ENCODE measurements at places on chromosomes 5 and 9.

GRCh38 chr5:166581826-166582225, 1709.6 kb upstream of the WWC1 start:
- no peak for DNase-seq

GRCh38 chr5:142981475-142981874, 211.3 kb downstream of the ARHGAP26 start:
- DNase-seq: no peak

GRCh38 chr5:92513067-92513466, 1068.0 kb downstream of the NR2F1-AS1 start:
- no peak for DNase-seq

GRCh38 chr9:8725635-8726034, 926.1 kb upstream of the DMAC1 start:
- no peak for DNase-seq

DNA sequence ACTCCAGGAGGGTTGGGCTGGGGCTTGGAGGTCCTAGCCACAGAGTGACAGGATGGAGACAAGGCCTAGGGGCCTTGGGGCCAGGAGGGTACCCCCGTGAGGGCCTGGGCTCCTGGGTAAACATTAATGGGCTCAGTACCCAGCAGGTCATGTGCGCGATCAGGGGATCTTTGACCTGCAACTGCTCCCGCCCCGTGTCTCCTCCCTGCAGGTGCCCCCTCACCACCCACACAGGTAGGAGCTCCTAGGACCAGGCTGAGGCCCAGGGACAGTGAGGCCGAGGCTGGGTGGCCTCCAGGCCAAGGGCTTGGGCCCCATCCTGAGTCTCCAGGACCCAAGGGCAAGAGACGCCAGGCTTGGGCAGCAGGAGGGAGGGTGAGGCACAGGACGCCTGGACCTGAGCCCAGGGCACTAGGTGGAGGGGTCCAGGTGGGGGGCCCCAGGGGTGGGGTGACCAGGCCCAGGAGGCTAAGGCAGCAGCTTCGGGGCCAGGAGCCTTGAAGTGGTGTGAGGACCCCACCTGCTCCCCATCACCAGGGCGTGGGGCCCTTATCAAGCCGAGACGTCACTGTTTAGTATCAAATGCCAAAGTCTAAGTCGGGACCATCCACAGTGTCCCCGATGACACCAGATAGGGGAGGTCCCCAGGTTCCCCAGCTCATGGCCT, at the start of gene SLC34A3:
Gene SLC34A3 (plus strand): TSS at position 197 of the 667 bp plus-strand sequence. CDS start 802 bp downstream, outside the sequence.
- no peak for DNase-seq

GRCh38 chr5:127612441-127613141, 36.3 kb upstream of the CTXN3 start:
- DNase-seq: no peak

DNA sequence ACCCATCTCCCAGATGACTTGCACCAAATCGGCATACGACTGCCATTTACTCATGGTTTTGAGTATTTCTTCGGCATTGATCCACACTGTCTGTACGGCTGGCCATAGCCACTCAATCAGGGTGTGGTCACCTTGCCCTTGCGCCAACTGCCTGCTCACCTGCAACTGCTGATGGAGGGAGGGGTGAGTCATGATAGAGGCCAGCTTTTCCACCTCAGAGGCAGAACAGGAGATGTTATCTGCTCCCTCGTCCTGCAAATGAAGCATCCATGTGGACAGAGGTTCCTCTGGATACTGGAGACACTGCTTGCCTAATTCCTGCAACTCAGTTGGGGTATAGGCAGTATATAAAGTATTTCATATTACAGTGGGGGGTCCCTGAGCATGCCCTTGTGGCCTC, 85.6 kb upstream of the ATP10B start:
- DNase-seq: no peak

GRCh38 chr9:100725371-100725770, 147.5 kb downstream of the CAVIN4 start:
- no peak for DNase-seq

GRCh38 chr9:134500931-134501760, 140.5 kb upstream of the COL5A1 start:
- no peak for DNase-seq

GRCh38 chr9:4021621-4022213, 278.2 kb downstream of the GLIS3 start:
- DNase-seq: no peak

- DNase-seq: no peak
These were observed 91.0 kb upstream of the JAK2 start for GRCh38 chr9:4894076-4894475.

DNA sequence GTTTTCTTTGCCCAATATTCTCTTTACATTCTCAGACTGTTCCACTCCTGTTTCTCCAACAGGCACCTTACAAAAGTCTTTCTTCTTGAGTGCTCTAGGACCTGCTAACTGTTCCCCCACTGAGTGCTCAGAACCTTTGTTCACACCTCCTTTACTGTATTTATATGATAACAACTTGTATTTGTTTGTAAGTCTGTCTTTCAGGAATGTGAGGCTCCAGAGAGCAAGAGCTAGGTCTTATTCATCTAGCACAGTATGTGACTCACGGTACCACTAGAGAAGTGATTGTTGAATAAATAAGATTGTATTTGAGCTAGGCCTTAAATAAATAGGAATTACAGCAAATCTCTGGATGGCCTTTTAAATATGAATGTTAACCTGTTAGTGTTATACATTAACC, 42.5 kb upstream of the MYOT start:
- no peak for DNase-seq

DNA sequence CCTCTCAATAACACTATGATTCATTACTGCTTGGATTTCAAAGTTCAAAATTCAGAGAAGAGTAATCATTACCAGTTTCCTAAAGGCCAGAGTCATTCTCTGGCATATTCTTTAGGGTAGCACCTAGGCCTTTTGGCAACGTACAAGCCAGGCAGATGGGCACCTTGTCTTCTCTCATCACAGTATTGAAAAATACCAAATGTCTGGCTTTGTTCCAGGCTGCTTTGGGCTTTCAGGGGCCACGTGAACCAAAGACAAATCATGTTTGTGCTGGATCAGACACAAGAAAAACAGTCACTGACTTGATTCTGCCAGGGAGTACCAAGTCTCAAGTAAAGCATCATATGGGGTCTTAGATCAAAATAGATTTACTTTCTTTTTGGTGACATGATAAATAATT, 15.5 kb downstream of the MEGF9 start:
- DNase-seq: no peak

DNA sequence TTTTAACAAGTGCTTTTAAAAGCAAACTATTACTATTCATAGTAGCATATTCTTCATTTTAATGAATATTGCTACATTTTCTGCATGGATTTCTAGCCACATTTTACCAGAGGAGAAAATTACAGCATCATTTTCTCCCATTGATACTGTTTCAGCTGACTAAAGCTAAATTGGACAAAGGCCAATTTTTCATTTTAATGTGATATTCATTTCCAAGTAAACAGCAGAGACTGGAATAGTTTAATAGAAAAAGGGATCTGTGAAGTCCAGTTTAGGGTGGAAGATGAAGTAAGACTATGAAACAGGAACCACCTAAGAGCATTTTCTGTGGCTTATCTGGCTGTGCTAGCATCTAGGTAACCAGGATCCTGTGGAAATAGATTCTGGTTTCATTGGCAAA, 128.1 kb downstream of the GIN1 start:
- no peak for DNase-seq

- DNase-seq: no peak
These were observed 5.8 kb upstream of the C6 start for GRCh38 chr5:41218929-41219657.

- DNase-seq: no peak
These were observed 246.6 kb downstream of the SPOCK1 start for GRCh38 chr5:137252512-137252911.

- no peak for DNase-seq
These were observed 365.2 kb downstream of the GADD45G start for GRCh38 chr9:89969881-89970639.

All from activated T-helper 1 cell treated with anti-CD3 and anti-CD28 coated beads, Interleukin-2, amount 50 U/mL, for 16 hours (primary cell).